ENCODE measurements at places on chromosomes 13 and 19.

DNA sequence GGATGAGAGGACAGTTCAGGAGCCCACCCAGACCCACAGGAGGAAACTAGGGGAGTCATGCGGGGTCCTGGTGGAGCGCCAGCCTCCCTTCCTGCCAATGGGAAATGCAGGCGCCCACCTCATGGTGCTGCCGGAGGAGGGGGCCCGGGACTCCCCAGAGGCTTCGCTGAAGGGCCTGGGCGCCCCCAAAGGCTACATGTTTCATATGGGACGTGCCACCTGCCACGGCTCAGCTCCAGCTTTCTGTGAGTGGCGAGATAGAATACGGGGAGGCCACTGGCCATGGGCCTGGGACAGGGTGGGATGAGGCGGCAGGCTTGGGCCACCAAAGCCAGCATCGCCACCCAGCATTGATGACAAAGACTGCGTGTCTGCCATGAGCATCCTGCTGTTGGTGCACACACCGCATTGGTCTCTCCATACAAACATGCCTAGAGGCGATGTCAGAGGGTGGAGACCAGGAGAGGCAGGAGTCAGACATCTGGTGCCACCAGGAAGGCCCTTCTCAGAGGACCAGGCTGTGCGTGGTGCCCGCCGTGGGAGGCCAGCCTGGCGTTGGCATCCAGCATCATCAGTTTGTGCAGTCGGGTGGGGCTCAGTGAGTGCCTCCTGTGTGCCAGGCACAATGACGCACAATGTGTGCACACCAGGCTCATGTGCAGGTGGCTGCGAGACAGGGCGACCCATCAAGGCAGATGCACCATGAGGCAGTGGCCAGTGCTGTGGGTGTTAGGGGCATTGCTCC lies 1.2 kb upstream of the F10 start:
- DNase-seq: no peak

DNA sequence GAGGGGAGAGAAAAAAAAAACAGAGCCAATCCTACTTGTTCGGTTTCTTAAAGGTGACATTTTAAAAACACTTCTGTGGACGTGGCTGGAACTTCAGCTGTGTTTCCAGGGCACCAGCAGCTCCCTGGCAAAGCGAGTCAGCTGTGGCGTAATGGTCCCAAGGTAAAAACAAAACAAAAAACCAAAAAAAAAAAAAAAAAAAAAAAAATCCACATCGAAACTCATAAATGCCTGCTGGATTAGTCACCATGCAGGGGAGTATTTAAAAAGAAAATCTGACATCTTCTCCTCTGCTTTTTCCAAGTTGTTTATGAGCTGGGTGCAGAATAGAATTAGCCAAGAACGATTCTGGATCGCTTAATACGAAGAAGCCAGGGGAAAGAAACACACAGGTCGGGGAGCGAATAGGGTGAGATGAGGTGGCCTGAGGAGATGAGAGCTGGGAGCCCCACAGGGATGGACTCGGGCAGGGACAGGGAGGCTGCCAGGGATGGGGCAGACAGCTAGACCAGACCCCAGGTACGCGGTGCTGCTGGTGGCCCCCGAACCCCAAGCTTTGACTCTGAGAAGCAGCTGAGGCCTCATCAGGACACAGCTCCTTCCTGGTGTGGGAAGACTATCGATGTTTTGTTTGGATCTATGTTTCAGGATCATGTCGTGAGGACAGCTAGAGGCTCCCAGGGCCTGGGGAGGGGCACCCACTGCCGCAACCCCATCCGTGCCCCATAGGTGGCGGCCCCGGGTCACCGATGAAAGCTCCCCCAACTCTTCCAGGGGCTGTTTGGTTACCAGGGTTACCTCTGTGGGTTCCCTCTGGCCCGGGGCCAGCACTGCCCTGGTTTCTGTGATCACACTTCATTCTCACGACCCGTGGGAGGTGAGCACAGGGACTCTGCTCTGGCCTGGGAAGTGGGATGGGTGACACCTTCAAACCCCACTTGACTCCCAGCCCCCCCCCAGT lies 3.1 kb upstream of the CTXN1 start:
- peak; percentile 47 for DNase-seq

GRCh38 chr19:49680421-49681351 lies 3.6 kb downstream of the PRMT1 start:
- DNase-seq: peak; percentile 91

- DNase-seq: no peak
These were observed 113.6 kb upstream of the PCDH9 start for GRCh38 chr13:67343777-67344176.

DNA sequence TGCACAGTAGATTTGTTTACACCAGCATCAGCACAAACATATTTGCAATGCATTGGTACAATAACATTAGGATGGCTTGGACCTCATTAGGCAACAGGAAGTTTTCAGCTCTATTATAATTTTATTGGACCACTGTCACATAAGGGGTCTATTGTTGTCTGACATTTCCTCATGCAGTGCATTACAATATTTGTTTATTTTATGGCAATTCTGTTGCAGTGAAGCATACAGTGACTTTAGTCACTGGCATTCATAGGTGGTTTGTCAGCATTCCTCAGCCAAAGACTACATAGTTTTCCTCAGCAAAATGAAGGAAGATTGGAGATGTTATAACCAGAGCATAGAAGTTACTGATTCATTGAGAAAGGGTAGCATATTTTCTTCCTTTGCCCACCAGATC lies 1732.9 kb downstream of the PCDH9 start:
- DNase-seq: no peak

DNA sequence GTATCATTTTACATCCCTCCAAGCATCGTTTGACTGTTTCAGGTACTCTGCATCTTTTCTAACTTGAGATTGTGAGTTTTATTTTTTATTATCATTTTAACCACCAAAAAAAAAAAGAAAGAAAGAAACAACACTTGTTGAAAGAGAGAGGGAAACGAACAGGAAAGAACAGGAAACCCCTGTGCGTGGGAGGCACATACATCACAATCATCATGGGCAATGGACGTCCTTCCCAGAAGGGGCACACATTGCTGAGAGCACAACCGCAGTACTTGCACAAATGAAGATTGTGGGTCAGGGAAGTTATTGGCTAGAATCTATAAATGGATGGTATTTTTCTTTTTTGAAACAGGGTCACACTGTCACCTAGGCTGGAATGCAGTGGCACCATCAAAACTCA lies 1.7 kb downstream of the CLC start:
- no peak for DNase-seq

GRCh38 chr13:29548722-29549121 lies 46.8 kb downstream of the SLC7A1 start:
- no peak for DNase-seq

All from stimulated activated CD4-positive, alpha-beta T cell treated with anti-CD3 and anti-CD28 coated beads, Interleukin-15, amount 100 ng/mL, for 1 hour (primary cell).